ENCODE measurements at places on chromosomes 1 and 21.

GRCh38 chr1:29807689-29808088, 571.4 kb downstream of the PTPRU start:
- no peak for DNase-seq

DNA sequence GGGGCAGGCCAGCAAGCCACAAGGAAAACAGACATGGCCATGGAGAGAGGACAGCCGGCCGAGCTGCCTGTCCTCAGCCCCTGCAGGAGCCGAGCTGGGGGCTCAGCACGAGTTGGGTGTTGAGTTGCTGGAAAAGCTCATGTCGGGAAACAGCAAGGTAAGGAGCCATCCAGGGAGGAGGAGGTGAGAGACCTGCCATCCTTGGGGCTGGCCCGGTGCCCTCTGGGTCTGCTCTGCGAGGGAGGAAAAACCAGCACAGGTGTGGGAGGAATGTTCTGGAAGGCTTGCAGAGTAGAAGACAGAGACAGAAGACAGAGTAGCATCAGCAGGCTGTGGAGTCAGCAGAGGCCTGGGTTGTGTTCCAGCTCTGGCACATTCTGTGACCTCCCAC, 548.8 kb downstream of the PTPRU start:
- no peak for DNase-seq

DNA sequence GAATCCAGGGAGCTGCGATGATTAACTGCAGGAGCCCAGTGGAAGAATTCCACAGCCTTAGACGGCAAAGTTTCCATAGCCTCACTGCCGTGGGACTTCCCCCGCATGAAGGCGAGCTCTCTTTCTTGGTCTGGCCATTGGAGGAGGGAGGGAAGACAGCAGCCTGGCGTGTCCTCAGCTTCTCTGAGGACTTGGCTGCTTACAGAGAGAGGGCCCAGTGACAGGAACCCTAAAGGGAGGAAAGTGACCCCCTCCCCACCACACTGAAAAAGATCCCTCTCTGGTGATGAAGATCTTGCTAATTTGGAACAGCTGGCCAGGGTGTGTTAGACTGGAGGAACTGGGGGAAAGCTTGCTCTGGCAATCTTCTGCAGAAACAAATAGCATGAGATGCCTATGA, 41.0 kb downstream of the ATP2B4 start:
- no peak for DNase-seq

DNA sequence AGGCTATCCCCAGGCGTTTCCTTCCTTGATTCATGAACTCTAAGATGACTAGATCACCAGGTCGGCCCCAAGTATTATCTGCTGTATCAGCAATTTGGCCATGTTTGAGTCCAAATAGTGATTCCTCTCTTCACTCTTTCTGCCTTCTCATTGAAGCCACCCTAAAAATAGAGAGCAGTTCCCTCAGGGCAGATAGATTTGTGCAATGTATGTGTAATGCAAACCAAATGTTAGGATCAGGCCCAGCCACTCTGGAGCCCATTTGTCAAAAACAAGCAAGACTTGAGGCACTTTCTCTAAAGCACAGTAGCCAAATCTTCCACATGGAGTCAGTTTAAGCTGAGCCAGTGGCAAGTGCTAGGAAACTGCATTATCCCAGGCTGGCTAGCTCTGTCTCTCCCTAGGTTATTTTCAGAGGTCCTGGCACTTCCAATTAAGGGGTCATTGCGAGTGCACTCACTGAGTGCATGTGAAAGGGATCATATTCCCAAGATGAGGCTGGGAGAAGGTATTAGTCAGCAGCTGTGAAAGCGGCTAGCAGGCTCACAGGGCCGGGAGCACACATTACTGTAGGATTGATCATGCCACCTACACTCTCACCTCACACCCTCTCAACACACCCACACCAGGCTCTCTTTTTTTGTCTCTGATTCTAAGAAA, 97.9 kb upstream of the RAB3GAP2 start:
- no peak for DNase-seq

DNA sequence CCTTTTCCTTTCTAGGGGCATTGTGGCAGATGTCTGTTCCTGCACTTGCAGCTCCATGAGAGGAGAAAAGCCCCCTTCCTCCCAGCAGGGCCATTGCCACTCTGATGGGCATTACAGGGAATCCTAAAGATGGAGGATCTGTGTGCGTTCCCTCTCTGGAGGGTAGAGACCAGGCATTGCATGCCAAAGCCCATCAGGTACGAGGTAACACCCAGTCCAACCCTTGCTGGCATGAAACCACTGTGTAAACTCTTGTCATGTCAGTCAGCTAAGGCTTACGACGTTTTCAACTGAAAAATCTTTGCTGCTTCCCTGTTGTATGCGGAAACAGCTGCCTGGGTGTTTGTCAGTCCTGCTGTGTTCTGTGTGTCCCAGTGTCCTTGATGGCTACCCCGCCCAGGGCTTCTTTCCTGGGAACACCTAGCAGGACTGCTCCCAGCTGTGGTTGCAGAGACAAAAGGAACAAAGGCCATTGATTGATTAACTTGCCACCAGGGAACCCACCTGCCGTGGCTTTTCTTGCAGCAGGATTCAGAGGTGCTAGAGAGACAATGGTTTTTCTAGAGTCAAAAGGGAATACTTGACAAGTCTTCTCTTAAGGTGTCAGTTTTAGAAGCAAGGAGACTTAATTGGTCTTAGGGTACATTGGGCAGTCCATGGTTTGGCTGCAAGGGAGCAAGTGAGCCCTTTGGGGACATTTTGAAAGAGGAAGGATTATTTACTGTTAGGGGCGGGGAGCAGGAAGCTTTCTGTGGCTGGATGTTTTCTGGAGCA, 24.6 kb downstream of the B3GALT5 start:
- no peak for DNase-seq

- DNase-seq = no peak
Observed at GRCh38 chr1:172429331-172430127, 9.0 kb downstream of the C1orf105 start.

GRCh38 chr1:46278807-46279206, 24.6 kb downstream of the LRRC41 start:
- no peak for DNase-seq

GRCh38 chr21:43956670-43957035, 55.5 kb upstream of the TRAPPC10 start:
- no peak for DNase-seq

GRCh38 chr1:32830092-32830852, 12.8 kb downstream of the S100PBP start:
- no peak for DNase-seq

DNA sequence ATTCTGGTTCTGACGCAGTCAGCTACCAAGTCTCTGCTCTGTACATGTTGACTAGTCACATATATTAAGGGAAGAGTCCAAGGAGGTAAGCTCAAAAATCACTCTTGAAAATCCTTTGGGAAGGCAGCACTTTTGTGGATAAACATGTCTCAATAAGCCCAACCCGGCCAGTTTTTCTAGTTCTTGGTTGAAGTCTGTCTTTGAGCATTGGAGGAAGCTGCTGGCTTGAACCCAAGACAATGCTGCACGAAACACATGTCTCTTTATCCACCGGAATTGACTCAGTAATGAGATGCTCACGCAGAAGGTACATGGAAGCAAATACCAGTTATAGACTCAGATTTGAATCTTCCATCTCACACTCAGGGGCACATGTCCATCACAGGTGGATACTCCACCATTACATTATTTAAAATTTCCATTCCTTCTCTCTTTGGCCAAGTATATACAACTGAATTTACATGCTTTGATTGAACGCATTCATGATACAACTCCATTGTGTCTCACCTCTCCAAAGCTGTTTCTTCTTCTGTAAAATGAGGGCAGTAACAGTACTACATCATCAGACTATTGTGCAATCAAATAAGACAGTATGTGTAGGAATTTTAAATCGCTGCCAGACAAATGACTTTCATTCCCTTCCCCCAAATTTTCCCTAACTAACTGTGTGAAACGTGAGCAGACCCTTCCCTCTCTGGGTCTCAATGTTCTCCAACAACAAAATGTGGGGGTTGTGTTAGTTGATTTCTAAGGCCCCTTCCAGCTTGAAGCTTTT, 9.6 kb upstream of the GUCA2A start:
- no peak for DNase-seq

- no peak for DNase-seq
Observed at GRCh38 chr1:167165948-167166689, 54.6 kb upstream of the POU2F1 start.

Data from activated T-helper 1 cell treated with anti-CD3 and anti-CD28 coated beads, Interleukin-2, amount 50 U/mL, for 16 hours (primary cell).